ENCODE measurements at places on chromosomes 3 and 15.

- DNase-seq: no peak
Observed at GRCh38 chr3:18119866-18120265, 305.3 kb downstream of the SATB1 start.

- DNase-seq: no peak
Observed at GRCh38 chr3:111465081-111465670, 76.8 kb upstream of the CD96 start.

GRCh38 chr3:53547327-53547726 lies 52.9 kb downstream of the CACNA1D start:
- DNase-seq: no peak

- DNase-seq: no peak
Observed at GRCh38 chr15:69780981-69781380, 316.7 kb downstream of the TLE3 start.

- peak; percentile 62 for DNase-seq
Observed at GRCh38 chr15:70488002-70488605, 275.3 kb downstream of the UACA start.

GRCh38 chr3:25418596-25418995 lies 9.5 kb upstream of the RARB start:
- DNase-seq: no peak

GRCh38 chr3:28210968-28211713 lies 30.3 kb upstream of the CMC1 start:
- DNase-seq: no peak

GRCh38 chr15:96804754-96805153 lies 474.3 kb downstream of the NR2F2 start:
- no peak for DNase-seq

DNA sequence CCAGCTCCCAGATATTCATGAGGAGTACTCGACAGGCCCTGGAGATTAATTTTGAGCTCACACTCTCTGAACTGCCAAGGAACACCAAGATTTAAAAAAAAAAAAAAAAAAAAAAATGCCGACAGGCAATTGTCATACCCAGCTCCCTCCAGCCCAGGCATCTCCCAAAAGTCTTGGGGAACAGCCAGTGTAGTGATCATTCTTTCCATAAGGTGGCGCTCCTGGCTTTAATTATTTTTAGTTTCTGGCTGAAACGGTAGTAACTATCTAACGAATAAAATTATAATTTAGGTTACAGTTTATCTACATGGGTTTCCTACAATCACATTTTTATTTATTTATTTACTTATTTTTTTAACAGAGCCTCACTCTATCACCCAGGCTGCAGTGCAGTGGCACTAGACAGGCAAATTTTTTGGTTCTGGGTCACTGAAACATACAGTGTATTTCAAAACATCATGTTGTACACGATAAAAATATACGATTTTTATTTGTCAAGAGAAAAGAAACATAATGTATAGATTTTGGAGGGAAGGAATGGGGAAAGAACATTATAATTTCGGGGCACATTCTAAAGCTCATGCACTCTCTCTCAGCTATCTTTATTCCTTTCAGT lies 157.3 kb downstream of the ADAMTS9 start:
- DNase-seq: no peak

All from stimulated activated CD4-positive, alpha-beta T cell treated with anti-CD3 and anti-CD28 coated beads, Interleukin-1b, Interleukin-23, amount 100 ng/mL, for 1 hour (primary cell).